ENCODE measurements at places on chromosomes 6 and 20.

DNA sequence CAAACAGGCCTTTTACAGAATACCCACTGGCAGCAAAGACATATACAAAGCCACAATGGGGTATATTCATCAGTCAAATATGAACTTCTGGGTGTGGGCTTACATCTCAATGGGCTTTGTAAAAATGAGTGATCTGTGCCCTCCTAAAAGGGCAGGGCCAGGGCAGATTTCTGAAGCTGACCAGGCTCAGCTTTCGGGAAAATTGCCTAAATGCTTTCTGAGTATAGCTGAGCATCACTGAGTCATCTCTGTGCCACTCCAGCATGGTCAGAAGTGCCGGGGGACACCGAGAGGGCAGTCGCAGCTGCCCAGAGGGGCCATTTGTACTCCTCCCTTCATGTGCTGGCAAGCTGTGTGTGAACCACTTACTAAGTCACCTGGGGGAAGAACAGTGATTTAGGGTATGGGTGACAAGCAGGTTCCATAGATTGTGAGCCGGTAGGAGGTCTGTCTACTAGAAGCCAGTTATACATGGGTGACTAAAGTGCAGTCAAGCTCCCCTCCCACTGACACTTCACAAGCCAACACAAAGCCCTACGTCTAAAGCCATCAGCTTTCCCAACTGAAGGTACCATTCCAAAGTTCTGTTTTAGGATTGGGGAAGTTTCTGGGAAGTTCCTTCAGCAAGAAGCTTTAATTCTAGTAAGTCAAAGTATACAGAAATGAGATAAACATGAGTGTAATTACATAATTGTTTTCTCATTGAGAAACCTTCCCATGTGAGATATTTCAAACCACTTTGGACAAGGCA is 147.6 kb upstream of the TAB2 start:
- DNase-seq, result no peak

- DNase-seq, result peak; percentile 72
Measured at GRCh38 chr20:41540918-41541317, 77.3 kb downstream of the CHD6 start.

DNA sequence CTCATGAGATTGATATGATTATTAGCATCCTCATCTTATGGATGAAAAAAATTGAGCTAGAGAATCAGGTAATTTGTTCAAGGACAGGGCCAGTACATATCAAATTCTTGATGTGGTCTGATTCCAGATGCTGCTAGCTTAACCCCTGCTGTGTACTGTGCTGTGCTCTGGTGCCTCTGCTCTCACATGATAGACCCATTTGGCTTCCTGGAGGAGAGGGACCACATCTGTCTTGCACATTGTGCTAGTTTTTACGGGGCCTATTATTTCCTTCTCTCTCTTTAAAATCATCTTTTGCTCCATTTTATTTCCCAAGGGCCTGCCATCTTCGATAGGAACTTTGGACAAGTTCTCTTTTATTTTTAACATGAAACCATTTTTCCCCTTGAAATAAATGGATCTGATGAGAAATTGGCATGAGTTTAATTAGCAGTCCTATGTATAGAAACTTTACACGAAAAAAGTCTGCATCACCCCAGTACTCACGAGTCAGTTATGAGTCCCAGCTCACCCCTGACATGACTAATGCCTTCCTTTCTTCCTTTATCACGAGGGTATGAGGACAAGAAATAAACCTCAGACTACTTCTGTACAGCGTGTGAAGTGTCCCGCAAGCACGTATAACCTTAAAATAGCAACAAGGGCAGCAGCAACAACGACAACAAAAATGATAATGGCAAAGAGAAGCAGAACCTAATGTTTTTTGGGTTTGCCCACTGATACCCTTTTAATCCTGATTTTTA is 26.5 kb downstream of the CD109 start:
- peak; percentile 74 for DNase-seq

DNA sequence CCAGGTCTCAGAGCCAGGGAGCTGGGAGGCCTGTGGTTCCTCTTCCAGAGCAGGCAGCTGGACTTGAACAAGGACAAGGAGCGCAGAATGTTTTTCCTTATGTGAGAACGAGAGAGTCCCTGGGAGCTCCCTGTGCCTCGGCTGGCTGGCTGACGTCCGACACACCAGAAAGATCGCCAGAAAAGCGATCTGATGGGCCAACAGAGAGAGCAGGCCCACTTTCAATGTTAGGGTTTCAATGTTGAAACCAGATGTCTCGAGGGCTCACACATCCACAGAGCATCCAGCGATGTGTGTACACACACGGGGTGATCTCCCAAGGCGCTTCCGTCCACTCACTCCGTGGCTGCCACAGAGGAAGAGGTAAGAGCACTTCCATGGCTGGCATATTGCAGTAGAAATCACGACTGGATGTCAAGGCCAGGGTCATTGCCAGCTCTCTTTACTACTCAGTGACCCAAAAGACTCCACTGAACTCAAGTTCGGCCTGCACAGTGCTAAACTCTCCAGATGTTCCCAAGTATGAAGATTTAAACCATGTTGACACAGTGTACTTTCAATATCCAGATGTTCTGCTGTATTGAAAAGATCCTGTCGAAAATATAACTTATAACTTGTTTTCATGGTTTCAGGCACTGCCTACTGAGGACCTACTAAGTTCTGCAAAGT is 70.8 kb upstream of the FOXC1 start:
- DNase-seq, result peak; percentile 13

GRCh38 chr6:48641544-48641943 is 530.5 kb upstream of the PTCHD4 start:
- no peak for DNase-seq

DNA sequence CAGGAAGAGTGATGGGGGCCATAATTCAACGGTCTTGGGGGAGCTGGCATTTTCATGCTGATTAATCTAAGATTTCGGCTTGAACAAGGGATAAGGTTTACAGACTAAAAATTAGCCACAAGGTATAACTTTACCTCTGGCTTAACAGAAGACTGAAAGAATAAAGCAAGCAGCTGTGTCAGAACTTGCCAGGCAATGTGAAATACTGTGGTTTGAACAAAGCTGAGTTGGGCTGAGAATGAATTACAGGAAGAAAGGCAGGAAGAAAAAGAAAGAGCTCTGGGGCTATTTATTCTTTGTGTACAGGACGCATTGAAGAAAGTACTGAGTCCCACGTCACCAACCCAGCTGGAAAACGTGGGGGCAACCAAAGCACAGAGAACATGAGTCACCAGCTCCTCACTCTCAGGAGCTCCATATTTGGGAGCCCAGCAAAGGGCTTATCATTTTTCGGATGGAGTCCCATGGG is 121.5 kb upstream of the NEDD9 start:
- no peak for DNase-seq

DNA sequence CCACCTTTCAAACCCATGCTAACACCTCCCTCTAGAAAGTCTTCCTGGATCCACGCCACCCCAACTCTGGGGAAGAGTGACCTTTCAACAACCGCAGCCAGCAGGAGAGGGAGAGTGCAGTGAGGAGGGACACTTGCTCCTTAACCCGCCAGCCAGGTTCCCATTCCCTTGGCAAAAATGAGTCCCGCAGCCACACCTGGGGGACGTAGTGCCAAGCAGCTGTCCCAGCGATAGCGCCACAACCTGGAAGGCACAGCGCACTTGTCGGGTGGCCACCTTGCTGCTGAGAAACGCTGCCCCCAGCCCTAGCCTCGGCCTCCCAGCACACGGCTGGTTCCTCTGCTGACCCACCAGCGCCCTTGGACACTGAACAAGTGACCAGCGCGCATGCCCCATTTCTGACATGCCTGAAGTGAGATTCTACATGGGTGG is 119.3 kb downstream of the JPH2 start:
- no peak for DNase-seq

- DNase-seq, result no peak
Measured at GRCh38 chr20:58452667-58453255, 62.4 kb downstream of the APCDD1L start.

DNA sequence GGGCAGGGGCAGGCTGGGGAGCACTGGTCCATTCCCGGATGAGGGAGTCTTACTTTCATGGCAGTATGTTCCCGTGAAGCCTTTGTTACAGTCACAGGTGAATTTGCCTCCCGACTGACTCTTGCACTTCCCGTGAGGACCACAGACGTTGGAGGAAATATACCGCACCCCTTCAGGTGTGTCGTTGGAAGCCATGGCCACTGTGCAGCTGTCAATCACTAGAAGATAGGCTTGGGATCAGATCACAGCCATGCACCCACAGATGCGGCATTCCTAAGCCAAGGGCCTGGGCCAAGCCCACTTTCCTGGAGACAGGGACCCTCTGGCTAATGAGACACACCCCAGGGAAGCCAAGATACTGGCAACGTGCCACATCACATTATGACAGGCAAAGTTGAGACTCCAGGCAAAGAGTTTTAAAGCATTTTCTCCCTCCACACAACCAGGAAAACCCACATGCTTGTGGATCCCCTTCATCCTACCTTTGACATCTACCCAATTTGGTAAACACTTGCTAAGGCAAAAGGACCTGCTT is 26.8 kb downstream of the JAG1 start:
- no peak for DNase-seq

DNA sequence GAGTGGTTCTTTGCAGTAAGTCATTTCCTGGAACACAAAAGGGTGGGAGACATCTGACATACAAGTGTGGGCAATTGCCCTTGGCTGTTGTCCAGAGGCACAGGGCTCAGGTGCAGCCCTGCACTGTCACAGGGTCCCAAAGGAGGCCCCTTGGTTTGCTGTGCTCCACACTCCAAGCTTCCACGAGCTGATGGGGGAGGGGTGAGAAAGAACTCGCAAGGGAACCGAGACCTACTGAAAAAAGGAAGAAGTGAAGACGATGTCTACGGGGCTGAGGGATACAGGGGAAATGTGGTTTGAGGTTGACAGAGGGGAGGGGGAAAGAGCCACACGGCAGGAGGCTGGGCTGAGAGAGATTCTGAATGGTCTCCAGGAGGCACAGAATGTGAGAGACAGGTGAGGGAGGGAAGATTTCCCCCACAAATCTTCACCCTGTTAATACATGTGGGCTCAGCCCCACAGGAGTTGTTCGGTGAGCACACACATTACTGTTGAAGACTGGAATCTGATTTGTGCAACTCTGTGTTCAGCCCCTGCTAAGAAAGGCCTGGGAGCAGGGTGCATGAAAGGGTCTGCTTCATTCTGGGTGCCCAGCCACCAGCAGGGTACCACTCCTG is 123.4 kb downstream of the LY86 start:
- DNase-seq, result no peak

DNA sequence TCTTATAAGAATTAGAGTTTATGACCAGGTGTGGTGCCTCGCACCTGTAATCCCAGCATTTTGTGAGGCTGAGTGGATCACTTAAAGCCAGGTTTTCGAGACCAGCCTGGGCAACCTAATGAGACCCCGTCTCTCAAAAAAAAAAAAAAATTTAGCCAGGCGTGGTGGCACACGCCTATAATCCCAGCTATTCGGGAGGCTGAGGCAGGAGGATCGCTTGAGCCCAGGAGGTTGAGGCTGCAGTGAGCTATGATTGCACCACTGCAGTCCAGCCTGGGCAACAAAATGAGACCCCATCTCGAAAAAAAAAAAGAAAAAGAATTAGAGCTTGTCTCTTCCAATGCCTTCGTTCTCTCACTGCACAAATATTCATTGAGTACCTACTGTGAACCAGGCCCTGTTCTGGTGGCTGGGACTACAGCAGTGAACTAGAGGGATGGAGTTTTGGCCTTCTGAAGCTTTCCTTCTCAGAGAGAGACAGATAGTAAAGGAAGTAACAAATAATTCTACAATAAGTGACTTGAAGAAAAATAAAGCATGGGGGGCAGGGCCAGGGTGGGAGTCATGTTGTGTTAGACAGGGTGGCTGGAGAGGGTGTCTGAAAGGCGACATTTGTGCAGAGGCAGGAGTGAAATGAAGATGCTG is 56.4 kb downstream of the HNF4A start:
- DNase-seq, result no peak

GRCh38 chr6:113011801-113012200 is 664.7 kb downstream of the RFPL4B start:
- DNase-seq, result peak; percentile 35

GRCh38 chr20:8808202-8808535 is 260.7 kb upstream of the PLCB4 start:
- no peak for DNase-seq

DNA sequence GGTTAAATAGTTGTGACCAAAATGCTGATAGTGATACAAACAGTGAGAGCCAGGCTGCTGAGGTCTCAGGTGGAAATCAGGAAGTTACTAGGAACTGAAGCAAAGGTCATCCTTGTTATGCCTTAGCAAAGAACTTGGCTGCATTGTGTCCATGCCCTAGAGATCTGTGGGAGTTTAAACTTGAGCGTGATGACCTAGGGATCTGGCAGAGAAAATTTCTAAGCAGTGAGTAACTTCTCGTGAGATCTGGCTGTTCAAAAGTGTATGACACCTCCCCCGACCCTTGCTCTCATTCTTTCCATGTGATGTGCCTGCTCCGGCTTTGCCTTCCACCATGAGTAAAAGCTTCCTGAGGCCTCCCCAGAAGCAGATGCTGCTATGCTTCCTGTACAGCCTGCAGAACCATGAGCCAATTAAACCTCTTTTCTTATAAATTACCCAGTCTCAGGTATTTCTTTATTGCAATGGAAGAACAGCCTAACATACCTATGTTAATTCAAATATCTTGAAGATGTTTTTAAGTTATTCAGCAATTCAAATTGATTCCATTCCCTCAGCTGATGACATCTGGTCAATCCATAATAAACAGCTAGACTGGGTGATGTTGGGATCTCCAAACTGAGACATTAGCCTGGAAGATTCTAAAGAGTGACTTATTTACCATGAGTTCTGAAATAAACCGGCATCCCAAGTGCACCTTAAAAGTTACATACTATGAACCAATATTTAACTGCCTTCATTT is 33.8 kb downstream of the KIF16B start:
- no peak for DNase-seq

DNA sequence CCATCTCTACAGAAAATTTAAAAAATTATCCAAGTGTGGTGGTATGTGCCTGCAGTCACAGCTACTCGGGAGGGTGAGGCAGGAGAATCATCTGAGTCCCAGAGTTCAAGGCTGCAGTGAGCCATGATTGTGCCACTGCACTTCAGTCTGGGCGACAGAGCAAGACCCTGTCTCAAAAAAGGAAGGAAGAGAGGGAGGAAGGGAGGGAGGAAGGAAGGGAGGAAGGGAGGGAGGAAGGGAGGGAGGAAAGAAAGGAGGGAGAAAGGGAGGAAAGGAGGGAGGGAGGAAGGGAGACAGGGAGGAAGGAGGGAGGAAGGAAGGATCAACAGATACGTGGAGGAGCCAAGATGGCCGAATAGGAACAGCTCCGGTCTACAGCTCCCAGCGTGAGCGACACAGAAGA is 90.1 kb downstream of the ZNF217 start:
- DNase-seq, result no peak

DNA sequence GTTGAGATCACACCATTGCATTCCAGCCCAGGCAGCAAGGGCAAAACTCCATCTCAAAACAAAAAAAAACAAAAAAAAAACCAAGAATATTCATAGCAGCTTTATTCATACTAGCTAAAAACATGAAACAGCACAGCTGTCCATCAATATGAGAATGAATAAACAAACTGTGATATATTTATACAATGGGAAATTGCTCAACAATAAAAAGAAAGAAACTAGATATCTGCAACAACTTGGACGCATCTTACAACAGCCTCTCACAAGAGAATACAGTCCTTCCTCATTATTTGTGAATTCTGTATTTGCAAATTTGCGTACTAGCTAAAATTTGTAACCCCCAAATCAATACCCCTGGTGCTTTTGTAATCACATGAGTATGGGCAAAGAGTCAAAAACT is 28.2 kb upstream of the SPAG4 start:
- no peak for DNase-seq

- no peak for DNase-seq
Measured at GRCh38 chr6:51352506-51353029, 533.9 kb downstream of the TFAP2B start.

GRCh38 chr20:44688053-44688625 is 27.0 kb upstream of the CCN5 start:
- DNase-seq, result no peak
